Astrocyte of the spinal cord (primary cell): ENCODE measurements at places on chromosomes 3 and 15.

GRCh38 chr3:159584421-159584820 lies 404.2 kb upstream of the IL12A start:
- no peak for DNase-seq

DNA sequence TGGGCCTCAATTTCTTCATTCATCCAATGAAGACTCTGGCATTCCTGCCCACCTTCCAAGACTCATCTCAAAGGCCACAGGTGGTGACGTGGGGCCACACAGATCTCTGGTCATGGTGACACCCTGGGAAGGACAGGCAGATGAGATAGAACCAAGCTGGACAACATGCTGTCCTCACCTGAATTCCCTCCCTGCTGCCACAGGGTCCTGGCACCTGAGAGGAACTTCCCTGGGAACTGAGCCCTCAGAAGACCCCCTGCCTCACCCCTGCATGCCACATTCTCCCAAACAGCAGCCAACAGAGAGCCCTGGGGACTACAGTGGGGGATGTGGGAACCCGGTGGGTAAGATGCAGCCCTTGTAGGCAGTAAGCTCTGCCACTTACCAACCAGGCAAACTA lies 10.7 kb downstream of the KLF15 start:
- no peak for DNase-seq

DNA sequence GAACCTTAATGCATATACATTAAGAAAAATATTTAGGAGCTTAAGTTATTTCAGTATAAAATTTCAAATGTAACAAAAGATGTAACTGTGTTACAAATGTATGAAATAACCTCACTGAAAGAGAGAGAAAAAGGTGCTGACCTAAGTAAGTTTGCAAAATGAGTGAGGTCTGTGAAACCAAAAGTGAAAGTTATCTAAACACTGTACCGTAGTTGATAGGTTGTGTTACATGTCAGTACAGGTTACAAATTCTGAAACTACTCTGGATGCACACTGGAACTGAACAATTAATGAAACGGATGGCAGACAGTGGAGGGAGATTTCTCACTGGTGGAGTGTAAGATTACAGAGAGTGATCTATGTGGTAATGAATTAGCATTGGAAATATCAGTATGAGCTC lies 420.7 kb downstream of the ZNF385D start:
- DNase-seq: no peak

GRCh38 chr3:127164615-127165014 lies 28.3 kb upstream of the PRR23E start:
- no peak for DNase-seq

- no peak for DNase-seq
Observed at GRCh38 chr15:80694611-80695098, 455 bp upstream of the ABHD17C start.

- DNase-seq: no peak
Observed at GRCh38 chr3:159829056-159829455, 159.6 kb upstream of the IL12A start.

GRCh38 chr15:38130740-38131498 lies 121.7 kb upstream of the SPRED1 start:
- DNase-seq: peak; percentile 96

DNA sequence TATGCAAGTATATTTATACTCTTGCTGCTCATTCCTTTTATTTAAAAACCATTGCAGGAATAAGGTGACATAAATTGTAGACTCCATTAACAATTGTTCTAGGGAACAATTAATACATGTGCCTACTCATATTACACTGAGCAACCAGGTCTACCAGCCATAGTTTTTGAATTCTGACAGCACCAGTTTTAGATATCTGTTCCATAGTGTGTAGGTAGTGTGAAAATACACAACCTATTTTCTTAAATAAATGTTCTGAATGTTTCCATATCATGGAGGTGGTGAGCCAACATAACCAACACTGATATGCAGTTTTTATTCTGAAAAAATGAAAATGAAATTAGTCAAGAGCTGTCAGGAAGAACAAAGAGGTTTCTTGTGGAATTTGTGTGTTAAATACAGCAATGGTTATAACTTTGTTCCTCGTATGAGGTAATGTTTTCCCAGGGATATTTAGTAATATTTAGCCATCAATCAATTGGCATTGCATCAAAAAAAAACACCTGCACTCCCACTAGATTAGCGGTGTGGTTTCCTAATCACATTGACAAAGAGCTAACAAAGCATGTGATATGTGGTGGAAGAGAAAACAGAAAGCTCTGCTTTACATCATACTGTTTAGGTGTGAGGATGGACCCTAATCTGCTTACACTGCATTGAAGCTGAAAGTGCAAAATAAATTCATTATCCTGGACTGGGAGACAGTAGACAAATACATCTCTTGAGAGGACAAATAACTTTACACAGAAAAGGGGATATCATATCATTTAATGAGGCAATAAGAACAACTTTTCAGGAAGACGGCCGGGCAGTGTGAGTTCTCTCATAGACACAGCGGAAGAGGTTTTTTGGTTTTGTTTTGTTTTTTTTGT lies 369.5 kb upstream of the THBS1 start:
- DNase-seq: no peak

GRCh38 chr3:179348325-179349013 lies 960 bp downstream of the MFN1 start:
- DNase-seq: no peak

GRCh38 chr3:72185549-72186399 lies 400.8 kb upstream of the PROK2 start:
- DNase-seq: peak; percentile 80

DNA sequence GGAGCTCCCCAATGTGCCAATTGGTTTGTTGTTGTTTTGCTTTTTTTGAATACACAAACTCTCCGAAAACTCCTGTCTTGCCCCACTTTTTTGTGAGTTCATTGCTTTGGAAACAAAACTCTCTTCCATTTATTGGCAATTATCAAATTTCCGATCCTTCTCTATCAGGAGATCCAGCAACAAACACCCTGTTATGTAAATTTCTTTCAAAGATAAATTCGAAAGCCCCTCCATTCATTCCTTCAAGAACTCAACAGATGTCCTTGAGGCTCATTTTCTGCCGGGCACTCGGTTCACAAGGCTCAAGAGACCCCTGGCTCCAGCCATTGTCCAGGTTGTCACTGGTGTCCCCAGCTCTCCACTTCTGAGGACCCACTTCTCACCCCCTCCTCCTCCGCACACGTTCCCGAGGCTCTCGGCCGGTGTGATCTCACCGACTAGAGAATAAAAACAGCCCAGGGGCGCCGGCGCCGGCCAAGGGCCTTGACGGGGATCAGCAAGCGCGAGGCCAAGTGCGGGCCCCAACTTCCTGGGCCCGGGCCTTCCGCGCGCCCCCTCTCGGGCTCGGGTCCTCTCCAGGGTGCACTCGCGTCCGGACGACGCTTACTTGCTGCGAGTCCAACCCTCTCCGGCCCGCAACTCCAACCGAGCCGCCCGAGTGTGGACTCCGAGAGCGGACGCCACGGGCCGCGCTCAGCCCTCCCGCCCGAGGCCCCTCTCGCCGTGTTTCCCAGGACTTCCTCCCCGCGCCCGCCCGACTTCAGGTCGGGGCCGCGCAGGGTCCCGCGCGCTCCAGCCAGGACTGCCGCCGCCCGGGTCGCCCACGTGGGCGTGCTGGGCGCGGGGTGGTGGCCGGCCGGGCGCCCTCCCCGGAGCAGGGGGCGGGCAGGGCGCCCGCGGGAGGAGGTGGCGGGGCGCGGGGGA lies 533 bp upstream of the SMAD3 start:
- DNase-seq: peak; percentile 70

GRCh38 chr15:74955796-74956647 lies 550 bp downstream of the RPP25 start:
- DNase-seq: peak; percentile 50

DNA sequence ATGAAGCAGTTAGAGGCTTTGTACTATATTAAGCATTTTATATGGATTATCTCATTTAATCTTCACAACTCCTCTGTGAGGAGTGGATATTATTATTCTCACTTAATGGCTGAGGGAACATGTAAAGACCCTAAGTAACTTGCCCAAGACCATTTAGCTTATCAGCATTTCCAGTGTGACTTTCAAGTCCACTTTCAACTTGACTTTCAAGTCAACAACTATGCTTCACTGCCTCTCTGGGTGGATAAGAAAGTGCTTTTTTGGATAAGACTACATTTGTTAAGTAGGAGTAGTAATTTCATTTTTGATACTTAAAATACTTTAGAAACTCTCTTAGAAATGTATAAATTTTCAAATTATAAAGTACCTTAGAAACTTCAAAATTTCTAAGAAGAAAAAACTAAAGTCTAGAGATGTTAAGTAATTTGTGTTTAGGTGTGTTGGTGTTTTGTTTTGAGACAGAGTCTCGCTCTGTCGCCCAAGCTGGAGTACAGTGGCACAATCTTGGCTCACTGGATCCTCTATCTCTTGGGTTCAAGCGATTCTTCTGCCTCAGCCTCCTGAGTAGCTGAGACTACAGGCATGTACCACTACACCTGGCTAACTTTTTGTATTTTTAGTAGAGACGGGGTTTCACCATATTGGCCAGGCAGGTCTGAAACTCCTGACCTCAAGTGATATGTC lies 71.8 kb downstream of the MINDY2 start:
- no peak for DNase-seq

DNA sequence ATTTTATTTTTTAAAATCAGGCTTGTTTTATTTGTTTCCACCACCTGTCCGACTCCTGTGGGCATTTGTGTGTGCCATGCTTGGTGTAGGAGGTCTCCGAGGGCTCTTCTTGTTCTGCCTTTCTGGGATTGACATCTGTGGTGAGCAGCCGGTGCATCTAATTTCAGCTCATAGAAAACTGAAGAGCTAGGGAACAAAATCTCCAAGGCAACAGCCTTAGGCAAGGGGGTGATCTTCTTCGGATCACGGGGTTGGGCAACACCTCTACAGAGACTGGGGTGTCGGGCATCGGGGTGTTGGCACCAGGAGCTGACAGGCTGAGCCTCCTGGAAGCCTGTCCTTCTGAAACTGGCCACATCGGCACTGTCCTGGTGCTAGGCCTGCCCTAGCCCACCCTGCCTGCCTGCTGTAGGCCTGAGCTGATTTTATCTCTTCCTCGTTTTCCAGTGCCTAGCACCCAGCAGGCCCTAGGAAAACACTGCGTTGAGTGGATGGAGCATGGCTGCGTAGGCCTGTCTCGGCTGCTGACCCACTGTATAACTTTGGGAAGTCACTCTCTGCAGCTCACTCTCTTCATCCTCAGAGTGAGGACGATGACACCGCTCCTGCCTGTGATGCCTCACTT lies 10.3 kb downstream of the CHCHD6 start:
- DNase-seq: no peak

DNA sequence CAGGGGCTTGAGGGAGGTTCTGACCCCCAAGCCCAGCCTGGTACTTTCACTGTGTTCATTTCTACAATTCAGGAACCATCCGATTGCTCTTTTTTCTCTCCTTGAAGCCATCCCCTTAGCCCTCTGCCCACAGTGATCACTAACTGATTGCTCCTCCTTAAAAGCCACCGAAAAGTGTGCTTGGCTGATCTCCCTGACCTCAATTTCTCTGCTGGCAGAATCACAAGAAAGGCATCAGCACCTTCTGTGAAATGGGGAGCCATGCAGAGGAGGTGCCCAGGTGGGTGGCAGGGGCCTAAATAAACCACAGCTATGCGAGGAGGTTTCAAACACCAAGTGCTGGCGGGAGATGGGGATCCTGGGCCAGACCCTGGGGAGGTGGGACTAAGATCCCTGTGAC lies 56.2 kb downstream of the SRGAP3 start:
- DNase-seq: no peak
